ENCODE measurements at places on chromosomes 6 and 20. TPM values are rescaled to one million over a fixed set of nuclear protein-coding genes. Genes with fewer than 3 reads are reported as not detected.
A peak's percentile ranks its signal among the peaks of the same experiment; 100 is the strongest.

Gene F13A1
- total RNA-seq: not detected

Gene BFSP1
- total RNA-seq: 3.7 TPM

DNA sequence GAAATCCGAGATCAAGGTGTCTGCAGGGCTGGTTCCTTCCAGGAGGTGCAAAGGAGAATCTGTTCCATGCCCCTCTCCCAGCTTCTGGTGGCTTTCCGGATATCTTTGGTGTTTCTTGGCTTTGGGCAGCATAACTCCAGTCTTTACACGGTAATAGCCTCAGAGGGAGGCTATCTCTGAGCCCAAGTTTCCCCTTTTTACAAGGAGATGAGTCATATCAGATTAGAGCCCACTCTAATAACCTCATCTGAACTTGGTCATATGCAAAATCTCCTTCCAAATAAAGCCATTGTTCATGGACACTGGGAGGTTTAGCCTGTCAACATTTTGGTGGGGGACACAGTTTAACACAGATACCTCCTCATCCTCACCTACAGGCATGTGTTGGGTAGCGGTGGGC is 213.7 kb downstream of the ATXN1 start:
- DNase-seq: peak; percentile 18

GRCh38 chr20:48959899-48960550 is 38.5 kb downstream of the ARFGEF2 start:
- no peak for DNase-seq

GRCh38 chr20:57564951-57565642 is 4.2 kb downstream of the PCK1 start:
- no peak for DNase-seq

- DNase-seq: no peak
Measured at GRCh38 chr20:16861708-16862107, 113.5 kb downstream of the OTOR start.

DNA sequence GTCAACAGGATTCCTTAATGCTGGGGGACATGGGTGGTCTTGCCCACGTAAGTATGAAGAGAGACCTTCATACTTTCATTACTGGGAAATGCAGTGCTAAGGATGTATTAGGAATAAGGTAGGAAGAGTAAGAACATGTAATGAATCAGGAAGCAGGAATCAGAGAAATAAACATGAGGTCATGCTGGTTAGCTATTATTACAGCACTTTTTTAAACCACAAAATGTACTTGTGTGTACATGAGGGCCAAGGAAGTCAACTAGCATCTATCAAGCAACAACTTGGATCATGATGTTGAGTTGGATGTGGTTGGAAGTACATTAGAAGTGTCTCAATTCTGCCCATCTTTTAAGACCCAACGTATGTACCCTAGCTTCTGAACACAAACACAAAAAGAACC is 63.5 kb upstream of the E2F3 start:
- DNase-seq: no peak

- no peak for DNase-seq
Measured at GRCh38 chr6:15474196-15474595, 188.6 kb downstream of the DTNBP1 start.

DNA sequence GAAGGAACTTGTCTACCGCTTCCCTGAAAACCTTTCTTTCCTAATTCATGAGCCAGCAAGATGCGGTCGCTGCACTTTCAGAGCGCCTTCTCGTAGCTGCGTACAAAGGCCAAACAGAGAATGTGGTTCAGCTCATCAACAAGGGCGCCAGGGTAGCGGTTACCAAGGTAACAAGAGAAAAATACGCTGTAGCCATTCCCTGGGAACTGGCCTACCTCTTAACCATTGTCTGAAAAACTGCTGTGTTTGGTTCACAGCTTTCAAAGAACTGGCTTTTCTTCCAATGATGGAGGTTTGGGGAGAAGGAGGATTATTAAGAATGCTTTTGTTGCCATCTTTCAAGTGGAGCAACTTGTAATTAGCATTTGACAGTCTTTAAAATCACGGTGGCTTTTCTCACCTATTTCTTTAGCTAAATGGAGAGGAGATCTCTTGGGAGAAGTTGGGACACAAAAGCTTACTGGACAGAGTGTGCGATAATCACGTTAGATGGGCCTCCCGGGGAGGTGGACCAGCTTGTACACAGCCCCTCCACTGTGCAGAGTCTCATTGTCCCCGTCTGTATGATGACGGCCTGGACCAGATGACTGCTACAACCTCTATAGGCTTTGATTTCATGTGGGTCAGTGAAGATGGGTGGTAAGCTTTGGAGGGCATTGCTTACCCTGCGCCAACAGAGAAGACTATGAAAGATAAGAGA is 71.5 kb downstream of the LYRM2 start:
- no peak for DNase-seq

GRCh38 chr6:80143419-80143937 is 37.0 kb downstream of the BCKDHB start:
- peak; percentile 76 for DNase-seq

GRCh38 chr6:73666393-73666792 is 12.6 kb upstream of the SLC17A5 start:
- DNase-seq: peak; percentile 90

- DNase-seq: peak; percentile 56
Measured at GRCh38 chr6:1554476-1555310, 55.0 kb upstream of the FOXC1 start.
